ENCODE measurements at places on chromosomes 12 and 14. TPM values are rescaled to one million over a fixed set of nuclear protein-coding genes. Genes with fewer than 3 reads are reported as not detected.

Gene VRTN
- not detected for total RNA-seq

DNA sequence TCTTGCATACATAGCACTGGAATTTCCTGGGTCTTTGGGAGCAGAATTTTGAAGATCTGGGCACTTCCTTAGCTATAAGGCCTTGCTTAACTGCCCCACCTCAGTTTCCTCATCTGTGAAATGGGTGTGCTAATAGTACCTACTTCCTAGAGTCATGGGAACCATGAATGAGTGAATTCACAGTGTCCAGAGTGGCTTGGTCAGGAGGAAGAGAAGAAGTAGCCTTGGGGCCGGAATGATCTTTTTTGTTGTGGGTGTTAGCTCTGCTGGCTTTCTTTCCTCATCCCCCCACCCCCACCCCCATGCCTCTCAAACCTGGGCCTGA lies 2.4 kb downstream of the SH2B3 start:
- DNase-seq = no peak

GRCh38 chr12:42945927-42946326 lies 356.4 kb upstream of the PRICKLE1 start:
- no peak for DNase-seq

Gene SLC10A1
- total RNA-seq = not detected

DNA sequence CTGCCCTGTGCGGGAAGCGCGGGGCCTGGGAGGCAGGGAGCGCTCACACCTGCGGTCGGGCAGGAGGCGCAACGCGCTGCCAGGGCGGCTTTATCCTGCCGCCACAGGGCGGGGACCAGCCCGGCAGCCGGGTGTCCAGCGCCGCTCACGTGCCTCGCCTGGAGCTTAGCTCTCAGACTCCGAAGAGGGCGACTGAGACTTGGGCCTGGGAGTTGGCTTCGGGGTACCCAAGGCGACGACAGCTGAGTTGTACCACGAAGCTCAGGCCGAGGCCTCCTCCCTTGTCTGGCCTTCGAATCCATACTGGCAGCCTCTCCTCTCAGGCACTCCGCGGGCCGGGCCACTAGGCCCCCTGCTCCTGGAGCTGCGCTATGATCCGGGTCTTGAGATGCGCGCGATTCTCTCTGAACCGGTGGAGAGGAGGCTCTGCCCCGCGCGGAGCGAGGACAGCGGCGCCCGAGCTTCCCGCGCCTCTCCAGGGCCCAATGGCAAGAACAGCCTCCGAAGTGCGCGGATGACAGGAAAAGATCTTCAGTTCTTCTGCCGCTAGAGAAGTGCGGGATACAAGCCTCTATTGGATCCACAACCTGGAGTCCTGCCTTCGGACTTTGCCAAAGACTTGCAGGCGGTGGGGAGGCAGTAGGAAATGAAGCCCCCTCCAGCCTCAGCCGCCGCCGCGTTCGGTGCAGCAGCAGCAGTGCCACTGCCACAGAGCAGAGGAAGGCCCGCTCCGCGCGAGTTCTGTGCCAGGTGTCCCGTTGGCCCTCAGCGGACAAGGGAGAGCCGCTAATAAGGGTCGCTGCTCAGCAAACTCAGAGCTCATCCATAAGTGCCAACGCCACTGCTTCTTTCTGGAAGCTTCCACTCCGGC lies 6.8 kb downstream of the SIX1 start:
- DNase-seq = no peak

DNA sequence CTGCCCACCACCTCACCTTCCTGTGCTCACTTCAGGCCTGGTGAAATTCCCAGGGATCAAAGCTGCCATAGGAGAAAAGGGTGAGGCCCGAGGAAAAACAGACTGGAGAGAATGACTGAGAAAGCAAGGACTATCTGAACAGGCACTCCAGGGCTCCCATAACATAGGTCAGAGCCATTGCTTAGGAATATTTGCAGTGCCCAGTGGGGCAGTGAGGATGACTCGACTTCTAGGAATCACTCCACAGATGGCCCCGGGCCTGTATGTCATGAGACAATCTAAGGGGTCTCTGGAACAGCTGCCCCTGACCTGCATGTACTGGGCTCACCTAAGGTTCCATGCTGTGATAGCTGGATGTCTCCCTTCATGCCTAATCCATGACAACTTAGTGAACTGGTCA lies 51.6 kb downstream of the GPHB5 start:
- DNase-seq = no peak

- no peak for DNase-seq
Measured at GRCh38 chr12:122992386-122992785, 11.9 kb downstream of the ARL6IP4 start.

Gene PRR13
- total RNA-seq = 45.1 TPM

- no peak for DNase-seq
Measured at GRCh38 chr12:56683-57346, 9.8 kb upstream of the IQSEC3 start.

DNA sequence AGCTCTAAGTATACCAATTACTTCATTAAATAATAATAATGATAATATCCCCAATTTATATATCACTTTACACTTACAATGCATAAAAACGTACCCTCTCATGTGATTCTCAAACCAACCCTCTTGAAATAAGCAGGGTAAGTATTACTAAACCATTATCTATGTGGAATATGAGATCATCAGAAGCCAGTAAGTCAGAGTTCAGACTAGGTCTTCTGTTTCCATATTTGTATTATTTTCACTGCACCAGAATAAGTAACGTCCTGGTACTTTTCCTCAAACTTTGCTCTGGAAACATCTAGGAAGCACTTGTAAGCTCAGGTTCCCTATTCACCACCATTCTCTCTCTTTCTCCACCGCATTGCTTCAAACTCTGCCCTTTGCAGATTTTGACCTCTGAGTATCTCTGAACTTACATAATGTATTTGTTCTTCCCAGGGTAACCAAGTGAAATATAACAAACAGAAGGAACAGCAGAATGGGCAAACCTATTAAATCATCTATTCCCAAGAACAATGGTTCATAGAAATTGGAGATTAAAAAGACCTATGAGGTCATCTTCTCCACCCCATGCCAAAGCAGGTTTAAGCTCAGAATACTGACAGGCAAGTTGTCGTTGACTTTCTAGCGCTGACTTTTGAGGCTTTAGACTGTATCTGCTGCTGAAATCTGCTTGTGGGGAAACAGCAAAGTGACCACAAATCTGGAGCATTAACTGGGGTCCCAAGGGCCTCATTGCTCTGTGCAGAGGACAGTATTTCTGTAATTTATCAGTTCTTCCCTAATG lies 161.3 kb upstream of the FAR2 start:
- DNase-seq = no peak

- DNase-seq = no peak
Measured at GRCh38 chr12:11689591-11690186, 40.2 kb downstream of the ETV6 start.

Measured in renal cortical epithelial cell (primary cell).